ENCODE measurements at places on chromosomes 7 and 10.

DNA sequence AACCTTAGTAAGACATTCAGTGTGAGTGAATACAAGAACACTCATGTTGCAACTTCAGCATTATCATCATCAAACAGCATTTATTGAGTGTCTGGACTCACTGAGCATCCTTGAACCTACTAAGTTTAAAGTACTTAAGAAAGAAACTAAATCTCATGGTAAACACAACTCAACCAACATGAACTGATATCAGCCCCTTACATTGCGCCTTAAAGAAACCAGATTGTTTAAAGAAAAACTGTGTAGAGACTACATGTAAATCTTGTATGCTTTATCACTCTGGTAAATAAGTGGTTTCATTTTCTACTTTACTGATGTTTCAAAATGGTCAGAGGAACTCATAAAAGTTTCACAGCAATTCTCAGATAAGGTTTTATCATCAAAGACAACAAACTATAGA is 157.5 kb upstream of the FERD3L start:
- DNase-seq = no peak

GRCh38 chr7:75631711-75632110 is 107.0 kb downstream of the HIP1 start:
- DNase-seq = no peak

DNA sequence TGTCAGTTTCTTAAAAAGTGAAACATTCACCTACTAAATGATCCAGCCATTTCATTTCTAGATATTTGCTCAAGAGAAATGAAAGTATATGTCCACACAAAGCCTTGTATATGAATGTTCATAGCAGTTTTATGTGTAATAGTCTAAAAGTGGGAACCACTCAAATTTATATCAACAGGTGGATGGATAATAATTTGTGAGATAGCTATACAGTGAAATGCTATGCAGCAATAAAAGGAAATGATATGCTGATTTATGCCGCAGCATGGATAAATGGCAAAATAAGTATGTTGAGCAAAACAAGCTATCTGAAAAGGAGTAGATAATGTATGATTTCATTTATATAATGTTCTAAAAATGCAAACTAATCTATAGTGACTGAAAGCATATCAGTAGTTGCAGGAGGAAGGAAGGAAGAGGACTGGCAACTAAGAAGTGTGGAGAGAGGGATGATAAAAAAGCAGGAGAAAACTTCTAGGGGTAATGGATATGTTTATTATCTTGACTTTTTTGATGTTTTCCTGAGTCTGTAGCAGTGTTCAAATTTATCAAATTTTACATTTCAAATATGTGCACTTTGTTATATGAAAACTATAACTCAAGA is 80.6 kb downstream of the ABCB5 start:
- DNase-seq = no peak

DNA sequence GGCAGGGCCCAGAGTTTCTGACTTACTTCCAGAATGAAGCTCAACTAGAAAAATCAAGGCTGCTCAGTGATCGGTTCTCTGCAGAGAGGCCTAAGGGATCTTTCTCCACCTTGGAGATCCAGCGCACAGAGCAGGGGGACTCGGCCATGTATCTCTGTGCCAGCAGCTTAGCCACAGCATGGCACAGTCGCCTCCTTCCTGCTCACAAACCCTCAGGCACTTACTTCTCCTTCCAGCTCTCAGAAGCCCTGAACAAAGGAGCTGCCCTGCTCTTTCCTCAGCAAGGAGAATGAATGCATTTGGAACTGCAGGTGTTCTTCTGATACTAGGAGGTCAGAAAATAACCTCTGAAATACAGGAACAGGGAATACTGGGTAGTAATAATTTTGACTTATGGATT is 219.7 kb upstream of the PRSS1 start:
- DNase-seq = no peak

DNA sequence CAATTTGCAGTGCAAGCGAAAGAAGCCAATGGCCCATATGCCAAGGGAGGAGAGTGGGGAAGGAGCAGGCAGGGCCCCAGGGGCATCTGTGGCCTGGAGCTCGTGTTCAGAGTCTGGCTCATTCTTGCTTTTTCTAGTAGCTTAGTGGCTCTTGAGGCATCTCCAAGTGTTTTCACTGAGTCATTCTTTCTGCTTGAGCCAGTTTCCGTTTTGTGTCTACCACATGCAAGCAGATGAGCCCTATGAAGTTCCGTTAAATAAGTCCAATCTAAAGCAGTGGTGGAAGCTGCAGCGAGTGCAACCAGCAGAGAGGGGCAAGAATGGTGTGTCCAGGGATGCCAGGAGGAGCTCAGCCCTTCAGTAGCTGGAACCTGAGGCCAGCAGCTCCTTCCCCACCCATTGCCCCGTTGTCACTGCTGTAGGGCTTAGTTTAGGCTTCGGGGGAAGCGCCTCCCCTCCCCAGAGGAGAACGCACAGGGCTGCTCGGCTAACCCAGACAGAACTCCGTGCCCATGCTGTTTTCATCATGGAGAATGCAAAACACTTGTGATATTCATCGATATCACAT is 57.4 kb upstream of the EBF3 start:
- DNase-seq = no peak

DNA sequence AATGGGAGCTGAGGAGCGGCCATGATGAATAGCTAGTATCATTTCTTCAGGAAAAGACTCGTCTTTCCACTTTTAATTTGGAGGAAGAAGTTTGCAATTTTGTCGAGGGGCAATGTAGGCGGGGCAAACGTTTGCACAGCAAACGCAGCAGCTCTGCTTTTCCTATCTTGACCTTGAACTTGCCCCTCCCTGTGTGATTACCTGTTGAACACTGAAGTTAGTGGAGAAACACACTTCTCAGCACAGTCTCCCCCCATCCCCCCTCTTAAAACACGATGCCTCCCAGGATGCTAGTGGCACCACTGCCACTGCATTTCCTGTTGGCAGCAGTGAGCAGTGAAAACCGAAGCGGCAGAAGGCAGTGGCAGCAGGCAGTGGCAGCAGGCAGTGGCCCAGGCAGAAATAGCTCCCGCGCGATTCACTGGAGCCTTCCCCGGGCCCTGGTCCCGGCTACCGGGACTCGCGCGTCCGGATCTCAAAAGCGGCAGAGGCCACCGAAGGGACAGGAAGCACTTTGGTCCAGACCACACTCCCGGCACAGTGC is at the start of gene EPDR1:
EPDR1 (plus strand) TSS at position 336 of the 544 bp plus-strand sequence. CDS start 300 bp downstream, outside the sequence.
- DNase-seq = peak; percentile 39

DNA sequence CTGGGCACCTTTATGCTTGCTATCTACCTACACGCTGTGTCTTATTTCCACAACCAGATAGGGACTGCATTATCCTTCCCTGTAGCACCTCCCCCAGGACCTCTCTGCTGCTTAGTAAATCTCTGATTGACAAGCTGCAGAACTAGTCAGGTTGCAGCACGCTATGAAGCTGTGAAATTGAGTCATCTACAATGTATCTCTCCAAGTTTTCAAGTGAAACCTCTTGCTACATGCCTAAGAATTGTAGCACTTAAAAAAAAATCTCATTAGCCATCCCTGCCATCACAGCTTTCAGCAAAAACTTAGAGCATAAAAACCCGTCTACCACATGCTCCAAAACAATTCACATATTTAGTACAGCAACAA is 69.7 kb upstream of the FGFR2 start:
- no peak for DNase-seq

DNA sequence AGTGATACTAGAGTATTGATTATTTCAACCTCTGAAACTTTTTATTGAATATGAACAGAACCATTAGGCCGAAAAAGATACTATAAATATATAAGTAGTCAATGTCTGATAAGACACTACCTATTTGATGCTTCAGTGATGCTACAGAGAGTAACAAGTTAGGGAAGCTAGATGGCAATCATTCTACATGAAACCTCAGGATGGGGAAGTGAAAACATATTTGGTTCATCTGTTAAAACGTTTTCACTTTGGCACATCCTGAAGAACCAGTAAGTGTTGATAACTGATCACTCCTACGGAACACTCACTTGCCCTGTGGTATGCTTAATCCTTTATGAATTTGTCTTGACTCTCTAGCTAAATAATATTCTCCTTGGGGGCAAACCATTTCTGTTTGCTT is 1064.9 kb downstream of the NXPH1 start:
- DNase-seq = no peak

DNA sequence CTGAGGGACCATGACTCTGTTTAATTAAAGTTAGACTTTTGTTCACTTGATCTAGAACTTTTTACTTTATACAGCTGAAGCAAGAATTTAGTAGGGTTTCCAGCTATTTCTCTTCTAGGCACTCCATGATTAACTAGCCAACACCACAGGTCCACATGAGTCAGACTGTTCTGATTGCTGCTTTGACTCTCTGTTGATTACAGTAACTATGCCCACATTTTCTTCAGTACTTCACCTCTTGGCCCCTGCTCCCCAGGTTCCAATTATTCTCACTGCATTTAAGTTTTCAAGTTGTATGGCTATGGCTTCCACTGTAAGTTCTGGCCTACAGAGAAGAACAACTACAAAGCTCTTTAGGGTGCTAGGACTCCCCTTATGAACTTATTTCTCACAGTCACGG is 737.2 kb upstream of the IGFBP3 start:
- DNase-seq = no peak

DNA sequence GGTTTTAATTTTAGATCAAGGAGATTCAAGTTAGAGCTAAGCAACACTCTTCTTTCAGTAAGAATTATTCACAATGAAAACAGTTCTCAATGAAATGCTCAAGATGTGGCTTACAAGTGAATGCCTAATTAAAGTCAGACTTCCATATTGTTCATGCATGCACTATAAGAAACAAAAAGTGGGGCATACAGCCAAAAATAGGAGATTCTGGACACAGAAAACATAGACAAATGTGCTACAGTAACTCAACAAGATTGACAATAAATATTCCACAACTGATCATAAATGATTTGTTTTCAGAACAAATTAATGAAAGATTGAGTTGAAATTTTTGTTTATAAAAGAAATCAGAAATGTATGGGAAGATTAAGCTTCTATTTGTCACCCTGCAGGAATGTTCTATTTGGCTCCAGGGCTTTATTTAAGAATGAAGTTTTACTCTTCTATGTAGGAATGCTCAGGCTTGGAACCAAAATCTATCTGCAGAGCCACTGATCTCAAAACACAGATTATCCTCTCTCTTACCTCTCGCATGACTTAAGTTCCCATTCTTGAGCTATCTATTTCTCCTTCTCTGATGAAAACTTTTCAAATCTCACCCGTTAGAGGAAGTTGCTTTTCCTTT is 89.0 kb upstream of the PIP4K2A start:
- DNase-seq = no peak

- DNase-seq = no peak
These were observed 109.6 kb downstream of the SRPK2 start for GRCh38 chr7:105278973-105279687.

DNA sequence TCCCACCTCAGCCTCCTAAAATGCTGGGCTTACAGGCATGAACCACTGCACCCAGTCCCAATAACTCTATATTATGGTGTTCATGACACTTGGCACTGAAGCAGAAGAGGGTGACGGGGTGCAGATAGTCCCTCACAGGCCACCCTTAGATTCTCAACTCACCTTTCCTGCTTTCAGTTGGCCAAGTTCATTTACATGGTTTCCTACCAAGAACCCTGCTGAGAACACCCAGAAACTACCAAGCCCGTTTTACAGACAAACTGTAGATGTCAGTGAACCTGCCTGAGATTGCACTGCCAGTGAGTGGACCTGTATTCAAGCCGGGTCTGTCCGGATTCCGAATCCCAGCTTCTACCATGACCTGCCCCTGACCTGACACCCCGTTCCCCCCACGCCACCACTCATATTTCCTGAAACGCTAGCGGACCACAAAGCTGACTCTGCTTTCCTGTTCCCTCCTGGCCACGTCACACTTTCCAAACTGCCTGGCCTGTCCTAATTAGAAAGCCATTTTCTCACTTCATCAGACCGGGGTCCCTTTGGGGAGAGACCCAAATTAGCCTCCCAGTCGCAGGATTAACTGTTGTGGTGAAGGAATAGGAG is 17.3 kb downstream of the GRID2IP start:
- no peak for DNase-seq

GRCh38 chr10:71132321-71132810 is 80.0 kb upstream of the UNC5B start:
- peak; percentile 17 for DNase-seq

- DNase-seq = no peak
These were observed 135.0 kb downstream of the RALA start for GRCh38 chr7:39758234-39758970.

DNA sequence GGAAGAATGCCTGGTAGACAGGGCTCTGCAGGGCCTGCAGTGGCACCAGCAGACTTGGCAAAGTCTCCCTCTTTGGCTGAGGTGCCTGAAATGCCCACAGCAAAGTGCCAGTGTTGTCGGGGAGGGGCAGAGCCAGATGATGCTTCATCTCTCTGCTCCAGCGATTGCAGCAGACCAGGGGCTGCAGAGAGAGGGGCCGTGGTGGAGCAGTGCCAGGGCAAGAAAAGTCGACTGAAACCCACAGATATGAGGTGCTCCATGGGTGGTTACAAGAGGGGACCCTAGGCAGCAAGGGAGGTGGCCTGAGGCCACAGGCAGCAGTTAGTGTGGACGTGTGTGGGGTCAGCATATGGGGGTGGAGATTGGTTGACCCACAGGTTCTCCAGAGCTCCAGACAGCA is 123.5 kb upstream of the SHH start:
- no peak for DNase-seq

GRCh38 chr7:110170841-110171240 is 920.1 kb upstream of the LRRN3 start:
- no peak for DNase-seq

Data from CMK (cell line).